ENCODE measurements at places on chromosomes 2 and 18.

- peaks cover 5% of the 10 kb centered on the region for H3K27me3 ChIP-seq
- H3K27ac ChIP-seq = no peak overlapping the region
- H3K4me1 ChIP-seq = peaks cover 15% of the 10 kb centered on the region
- no peak for DNase-seq
Observed at GRCh38 chr2:148817210-148817708, 57.8 kb upstream of the KIF5C start.

DNA sequence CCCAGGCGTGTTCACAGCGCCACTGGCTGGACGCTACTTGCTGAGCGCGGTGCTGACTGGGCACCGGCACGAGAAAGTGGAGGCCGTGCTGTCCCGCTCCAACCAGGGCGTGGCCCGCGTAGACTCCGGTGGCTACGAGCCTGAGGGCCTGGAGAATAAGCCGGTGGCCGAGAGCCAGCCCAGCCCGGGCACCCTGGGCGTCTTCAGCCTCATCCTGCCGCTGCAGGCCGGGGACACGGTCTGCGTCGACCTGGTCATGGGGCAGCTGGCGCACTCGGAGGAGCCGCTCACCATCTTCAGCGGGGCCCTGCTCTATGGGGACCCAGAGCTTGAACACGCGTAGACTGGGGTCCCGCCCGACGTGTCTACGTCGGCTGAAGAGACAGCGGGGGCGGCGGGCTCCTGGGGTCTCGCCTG is 891 bp upstream of the KHK start:
- H3K27me3 ChIP-seq = no peaks in the 10 kb centered on the region
- peak overlapping the region; percentile 65 for H3K27ac ChIP-seq
- no peaks in the 10 kb centered on the region for H3K36me3 ChIP-seq
- peaks cover 55% of the 10 kb centered on the region for H3K4me1 ChIP-seq

DNA sequence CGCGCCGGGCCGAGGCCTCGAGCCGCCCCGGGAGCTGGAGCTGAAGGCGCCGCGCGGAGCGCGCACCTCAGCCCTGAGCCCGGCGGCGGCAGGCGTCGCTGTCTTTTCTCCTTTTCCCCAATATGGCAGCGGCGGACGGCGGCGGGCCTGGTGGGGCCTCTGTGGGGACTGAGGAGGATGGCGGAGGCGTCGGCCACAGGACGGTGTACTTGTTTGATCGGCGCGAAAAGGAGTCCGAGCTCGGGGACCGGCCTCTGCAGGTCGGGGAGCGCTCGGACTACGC is 369 bp downstream of the SMCHD1 start:
- H3K4me3 ChIP-seq = peak overlapping the region; percentile 97
- peak overlapping the region; percentile 91 for H3K27ac ChIP-seq
- no peaks in the 10 kb centered on the region for H3K27me3 ChIP-seq
- peaks cover 5% of the 10 kb centered on the region for H3K36me3 ChIP-seq

GRCh38 chr2:1002350-1002749 is 51.7 kb downstream of the SNTG2 start:
- H3K27me3 ChIP-seq = peaks cover 6% of the 10 kb centered on the region
- no peak overlapping the region for H3K27ac ChIP-seq
- H3K4me3 ChIP-seq = no peak overlapping the region
- no peak for DNase-seq

- H3K4me1 ChIP-seq = no peaks in the 10 kb centered on the region
- DNase-seq = no peak
- no peaks in the 10 kb centered on the region for H3K27me3 ChIP-seq
- H3K36me3 ChIP-seq = no peaks in the 10 kb centered on the region
- H3K27ac ChIP-seq = no peak overlapping the region
Observed at GRCh38 chr18:57846258-57846657, 43.1 kb upstream of the ATP8B1 start.

GRCh38 chr2:138515092-138515491 is 13.5 kb downstream of the SPOPL start:
- no peaks in the 10 kb centered on the region for H3K36me3 ChIP-seq
- H3K27ac ChIP-seq = no peak overlapping the region
- no peaks in the 10 kb centered on the region for H3K27me3 ChIP-seq
- no peak for DNase-seq

GRCh38 chr2:116511426-116511825 is 1303.1 kb upstream of the DDX18 start:
- no peaks in the 10 kb centered on the region for H3K36me3 ChIP-seq
- H3K4me3 ChIP-seq = no peak overlapping the region
- H3K27me3 ChIP-seq = no peaks in the 10 kb centered on the region

GRCh38 chr2:224261326-224261725 is 140.6 kb downstream of the FAM124B start:
- H3K27ac ChIP-seq = no peak overlapping the region
- no peak for DNase-seq
- H3K36me3 ChIP-seq = no peaks in the 10 kb centered on the region

GRCh38 chr2:165898381-165898780 is 55.2 kb downstream of the TTC21B start:
- peaks cover 50% of the 10 kb centered on the region for H3K36me3 ChIP-seq
- no peaks in the 10 kb centered on the region for H3K27me3 ChIP-seq
- H3K4me3 ChIP-seq = no peak overlapping the region
- DNase-seq = no peak
- H3K27ac ChIP-seq = no peak overlapping the region

DNA sequence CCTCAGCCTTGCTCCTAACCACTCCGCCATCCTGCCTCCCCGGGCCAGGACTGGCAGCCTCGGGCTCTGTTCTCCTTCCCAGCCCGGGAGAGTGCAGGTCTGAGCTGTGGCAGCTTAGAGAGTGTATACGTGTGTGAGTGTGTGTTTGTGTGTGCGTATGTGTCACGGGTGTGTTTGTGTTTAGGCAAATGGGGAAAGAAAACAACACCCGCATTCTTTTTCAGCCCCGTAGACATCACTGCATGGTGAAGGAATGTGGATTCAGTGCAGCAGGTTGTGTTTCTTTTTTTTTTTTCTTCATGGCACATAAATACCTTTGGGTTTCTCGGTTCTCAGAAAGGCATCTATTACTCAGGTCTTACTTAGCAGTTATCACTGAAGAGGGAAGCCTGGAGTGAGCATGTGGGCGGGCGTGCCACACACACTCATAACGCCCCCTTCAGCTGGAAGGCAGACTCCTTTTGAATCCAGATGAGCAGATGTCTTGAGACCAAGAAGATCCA is 44.2 kb downstream of the GLI2 start:
- H3K27me3 ChIP-seq = no peaks in the 10 kb centered on the region
- H3K36me3 ChIP-seq = no peaks in the 10 kb centered on the region
- no peaks in the 10 kb centered on the region for H3K4me1 ChIP-seq

- no peaks in the 10 kb centered on the region for H3K36me3 ChIP-seq
- H3K4me1 ChIP-seq = no peaks in the 10 kb centered on the region
- H3K27me3 ChIP-seq = no peaks in the 10 kb centered on the region
- H3K4me3 ChIP-seq = no peak overlapping the region
- H3K27ac ChIP-seq = no peak overlapping the region
- DNase-seq = no peak
Observed at GRCh38 chr2:100484390-100484789, 14.1 kb downstream of the NMS start.

DNA sequence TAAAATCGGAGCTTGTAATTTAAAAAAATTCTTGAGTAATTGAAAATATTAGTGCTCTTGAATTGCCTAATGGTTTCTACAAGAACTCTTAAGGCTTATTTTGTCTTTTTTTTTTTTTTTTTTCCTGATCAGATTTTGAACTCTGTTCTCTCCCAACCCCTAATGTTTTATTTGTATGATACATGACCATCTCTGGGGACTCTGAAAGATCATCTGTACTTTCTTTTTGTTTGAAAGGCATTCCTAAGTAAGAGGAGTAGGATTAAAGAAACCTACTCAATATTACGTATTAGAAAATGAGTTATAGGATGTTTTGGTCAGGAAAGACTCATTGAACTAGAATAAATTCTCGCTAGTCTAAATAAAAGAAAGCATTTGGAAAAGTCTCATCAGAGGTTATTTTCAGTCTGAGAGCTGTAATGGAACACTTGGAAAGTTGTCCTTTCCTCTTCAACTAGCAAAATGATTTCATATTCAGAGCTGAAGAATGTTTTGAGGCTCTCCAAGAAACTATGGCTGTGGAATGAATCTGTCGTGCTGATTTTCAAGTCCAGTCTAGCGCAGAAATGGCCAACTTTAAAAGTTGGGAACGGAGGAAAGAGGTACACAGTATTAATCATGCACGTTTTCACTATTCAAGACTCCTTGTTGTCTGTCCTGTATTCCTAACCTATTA is 182.7 kb downstream of the PRPF40A start:
- no peak for DNase-seq
- no peaks in the 10 kb centered on the region for H3K4me1 ChIP-seq
- H3K4me3 ChIP-seq = no peak overlapping the region
- peaks cover 8% of the 10 kb centered on the region for H3K27me3 ChIP-seq

Data from CD4-positive, alpha-beta T cell (primary cell).